ENCODE measurements at places on chromosomes 2 and 18. TPM values are rescaled to one million over a fixed set of nuclear protein-coding genes. Genes with fewer than 3 reads are reported as not detected.

- DNase-seq = no peak
Measured at GRCh38 chr18:4193086-4193485, 262.0 kb downstream of the DLGAP1 start.

DNA sequence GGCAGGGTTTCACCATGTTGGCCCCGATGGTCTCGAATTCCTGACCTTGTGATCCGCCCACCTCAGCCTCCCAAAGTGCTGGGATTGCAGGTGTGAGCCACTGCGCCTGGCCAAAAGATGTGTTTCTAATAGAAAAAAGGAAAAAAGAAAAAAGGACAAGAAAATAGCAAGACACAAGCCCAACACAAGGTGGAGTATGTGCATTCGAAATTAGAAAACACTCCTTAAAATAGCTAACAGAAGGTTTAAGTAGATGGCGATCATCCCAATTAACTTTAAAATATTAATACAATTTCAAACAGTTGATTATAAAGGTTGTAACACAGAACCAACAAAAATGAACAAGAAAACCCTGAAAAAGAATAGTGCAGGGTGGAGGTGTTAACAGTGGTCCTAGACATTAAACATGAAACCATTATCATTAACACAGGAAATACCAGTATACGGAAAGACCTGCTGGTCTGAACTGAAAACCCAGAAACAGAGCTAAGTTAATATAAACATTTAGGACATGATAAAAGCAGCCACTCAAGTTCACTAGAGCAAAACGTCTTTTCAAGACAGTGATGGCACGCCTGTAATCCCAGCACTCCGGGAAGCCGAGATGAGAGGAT, 57.9 kb downstream of the HDLBP start:
- DNase-seq = no peak

DNA sequence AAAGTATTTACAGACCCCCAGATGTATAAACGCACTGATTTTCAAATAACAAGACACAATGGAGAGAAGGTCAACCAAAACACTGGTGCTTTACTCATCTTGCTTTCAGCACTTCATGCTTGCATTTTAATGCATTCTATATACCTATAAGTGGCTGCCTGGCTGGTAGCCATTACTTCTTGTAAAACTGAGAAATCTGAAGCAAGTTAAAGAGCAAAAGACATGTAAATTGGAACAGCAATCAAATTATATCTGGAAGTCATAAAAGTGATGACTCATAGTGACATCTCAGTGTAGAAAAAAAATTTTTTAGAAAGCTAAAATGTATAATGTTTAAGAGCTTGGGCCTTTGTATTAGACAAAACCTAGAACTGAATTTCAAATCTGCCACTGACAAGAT, 106.2 kb downstream of the CCDC141 start:
- no peak for DNase-seq

Gene FHOD3
- total RNA-seq = 33.0 TPM

Gene CNGA3
- 0.51 TPM for total RNA-seq

Gene SNED1
- 15.0 TPM for total RNA-seq

Gene KLHL41
- total RNA-seq = 2,840 TPM

Gene ABCG5
- total RNA-seq = not detected
